IgD-negative memory B cell (primary cell): ENCODE measurements at places on chromosomes 7 and 10. TPM values are rescaled to one million over a fixed set of nuclear protein-coding genes. Genes with fewer than 3 reads are reported as not detected.

CYP26A1 gene
- not detected for polyA plus RNA-seq

PAX2 gene
- polyA plus RNA-seq = not detected

SPOCK2 gene
- 65.5 TPM for polyA plus RNA-seq

GPR15LG gene
- not detected for polyA plus RNA-seq

CROT gene
- 2.7 TPM for polyA plus RNA-seq
